CD4-positive, alpha-beta T cell treated with Interleukin-6 at 100 ng/mL for 8 hours (primary cell): ENCODE measurements at places on chromosomes 5 and 9.

DNA sequence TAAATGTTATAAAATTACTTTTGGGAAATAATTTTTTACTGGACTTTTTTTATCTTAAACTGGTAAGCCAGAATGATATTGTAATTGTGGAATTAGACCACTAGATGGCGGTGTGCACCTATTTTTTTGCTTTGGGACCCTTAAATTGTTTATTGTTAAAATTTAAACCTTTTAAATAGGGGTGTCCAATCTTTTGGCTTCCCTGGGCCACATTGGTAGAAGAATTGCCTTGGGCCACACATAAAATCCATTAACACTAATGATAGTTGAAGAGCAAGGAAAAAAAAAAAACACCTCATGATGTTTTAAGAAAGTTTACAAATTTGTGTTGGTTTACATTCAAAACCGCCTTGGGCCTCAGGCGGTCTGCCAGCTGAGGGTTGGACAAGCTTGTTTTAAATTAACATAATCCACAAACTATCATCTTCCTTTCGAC, 28.4 kb upstream of the GADD45G start:
- DNase-seq: peak; percentile 44

DNA sequence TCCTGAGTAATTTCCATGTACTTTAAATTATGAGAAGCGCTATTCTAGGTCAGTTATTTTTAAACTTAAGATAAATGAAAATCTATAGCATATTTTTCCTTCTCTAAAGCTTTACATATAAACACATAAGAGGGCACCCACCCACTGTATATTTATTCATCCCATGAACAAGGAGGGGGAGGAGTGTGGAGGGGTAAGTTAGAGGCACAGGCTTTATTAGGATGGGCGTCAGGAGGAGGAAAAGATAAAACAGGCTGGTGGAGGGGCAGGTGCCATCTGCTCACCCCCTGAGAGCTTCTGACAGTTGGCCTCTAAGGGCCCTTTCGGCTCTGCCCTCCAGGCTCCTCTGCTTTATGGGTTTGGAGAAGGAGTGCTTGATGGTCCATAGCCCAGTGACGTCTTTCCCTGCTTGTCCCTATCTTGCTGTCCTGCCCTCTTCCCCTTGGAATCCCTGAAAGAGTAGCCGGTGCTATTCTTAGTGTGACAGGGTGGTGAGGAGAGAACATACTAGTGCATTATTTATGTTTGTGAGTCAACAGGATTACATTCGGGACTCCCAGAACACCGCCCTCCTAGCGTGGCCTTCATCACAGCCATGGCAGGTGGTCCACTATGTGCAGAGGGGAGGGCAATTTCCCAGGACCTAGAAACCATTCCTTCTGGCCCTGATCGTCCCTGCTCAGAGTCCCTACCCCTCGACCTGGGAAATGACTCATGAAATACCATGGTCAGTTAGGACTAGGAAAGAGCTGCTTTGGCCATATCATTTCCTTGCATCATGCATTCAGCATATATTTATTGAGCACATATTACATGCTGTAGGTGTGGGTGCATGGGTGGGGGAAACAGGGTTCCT, 7.9 kb upstream of the SYNPO start:
- DNase-seq: no peak

GRCh38 chr5:32102254-32102986, 71.7 kb downstream of the GOLPH3 start:
- no peak for DNase-seq

- no peak for DNase-seq
Measured at GRCh38 chr5:150630016-150630415, 10.4 kb upstream of the SYNPO start.

- DNase-seq: no peak
Measured at GRCh38 chr5:181204113-181204825, 727 bp downstream of the TRIM7 start.

DNA sequence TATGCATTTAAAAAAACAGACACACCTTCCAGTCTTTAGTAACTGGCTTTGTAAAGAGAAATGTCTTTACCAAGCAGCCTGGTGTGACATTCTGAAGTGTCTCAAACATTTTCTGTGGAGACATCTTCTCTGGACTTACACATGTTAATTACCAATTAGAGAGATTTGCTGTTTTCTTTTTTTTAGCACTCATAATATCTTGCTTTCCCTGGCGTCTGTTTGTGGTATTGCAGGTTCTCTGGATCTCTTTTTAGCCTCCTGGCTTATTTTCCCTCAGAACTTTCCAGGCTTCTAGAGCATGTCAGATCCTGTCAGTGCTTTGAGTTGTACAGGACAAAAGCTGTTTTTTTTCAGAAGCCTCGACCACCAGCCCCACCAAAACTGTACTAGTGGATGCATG, 92.5 kb downstream of the MSX2 start:
- no peak for DNase-seq

- no peak for DNase-seq
Measured at GRCh38 chr9:2055203-2055658, 40.1 kb downstream of the SMARCA2 start.

DNA sequence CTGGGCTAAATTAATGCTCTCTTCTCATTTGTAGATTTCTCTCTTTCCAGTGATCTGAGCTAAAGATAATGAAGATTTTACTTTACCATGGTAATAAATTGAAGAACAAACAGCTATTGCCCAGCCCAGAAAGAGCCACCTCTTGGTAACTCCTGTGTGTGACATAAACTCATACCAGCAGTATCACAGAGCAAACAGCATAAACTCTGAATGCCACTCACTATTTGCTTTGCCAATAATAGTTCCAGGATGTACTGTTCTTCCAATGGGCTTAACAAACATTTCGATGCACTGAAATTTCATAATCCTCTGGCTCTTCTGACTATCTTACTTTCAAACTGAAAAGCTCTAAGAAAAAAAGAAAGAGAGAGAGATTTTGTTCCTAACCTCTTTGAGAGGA, 69.8 kb upstream of the RASEF start:
- no peak for DNase-seq

GRCh38 chr5:80181618-80182211, 74.1 kb downstream of the SERINC5 start:
- DNase-seq: peak; percentile 84

GRCh38 chr9:91239367-91240111, 122.2 kb downstream of the AUH start:
- DNase-seq: no peak

DNA sequence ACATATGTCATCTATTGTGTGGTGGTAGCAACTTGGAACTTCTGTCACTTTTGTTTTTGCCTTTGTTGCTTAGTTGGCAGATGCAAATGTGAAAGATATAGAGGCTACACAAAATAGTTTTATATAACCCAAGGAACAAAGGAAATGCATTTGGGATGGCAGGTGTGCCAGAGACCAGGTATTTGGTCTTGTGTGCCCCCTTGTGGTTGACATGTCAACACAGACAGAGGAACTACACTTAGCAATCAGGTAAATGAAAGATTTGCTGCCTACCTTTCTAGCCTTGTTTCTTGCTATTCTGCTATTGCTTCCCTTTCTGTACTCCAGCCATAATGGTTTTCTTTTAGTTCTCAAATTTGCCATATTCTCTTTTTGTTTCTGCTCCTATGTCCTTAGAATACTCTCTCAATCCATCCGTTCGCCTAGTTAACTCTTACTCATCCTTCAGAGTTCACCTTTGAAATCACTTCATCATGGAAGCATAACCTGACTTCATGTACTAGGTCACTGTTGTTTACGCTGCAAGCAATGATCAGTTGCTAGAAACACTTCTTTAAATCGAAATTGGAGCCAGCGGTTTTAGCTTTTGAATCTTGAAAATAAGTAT, 119.5 kb downstream of the TRPM3 start:
- DNase-seq: peak; percentile 3

- no peak for DNase-seq
Measured at GRCh38 chr9:99101812-99102211, 3.1 kb upstream of the TGFBR1 start.

- DNase-seq: peak; percentile 56
Measured at GRCh38 chr9:35910613-35911359, 1.5 kb downstream of the SPAAR start.

DNA sequence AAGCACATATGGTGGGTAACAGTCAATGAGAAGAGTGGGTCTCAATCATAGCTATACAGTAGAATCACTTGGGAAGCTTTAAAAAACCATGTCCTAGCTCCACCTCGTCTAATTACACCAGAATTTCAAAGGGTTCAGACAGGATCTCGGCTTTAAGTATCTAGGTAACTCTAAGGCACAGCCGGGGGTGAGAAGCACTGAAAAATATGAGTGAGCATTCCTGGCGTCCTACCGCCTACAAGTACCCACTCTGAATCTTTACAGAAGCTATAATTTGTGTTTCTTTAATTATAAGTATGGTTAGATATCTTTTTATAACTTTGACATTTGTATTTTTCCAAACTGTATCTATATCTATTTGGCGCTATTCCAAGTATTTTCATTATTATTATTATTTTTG, 16.1 kb downstream of the PAIP1 start:
- DNase-seq: no peak

GRCh38 chr5:854966-855743, 4.4 kb upstream of the ZDHHC11 start:
- DNase-seq: no peak

DNA sequence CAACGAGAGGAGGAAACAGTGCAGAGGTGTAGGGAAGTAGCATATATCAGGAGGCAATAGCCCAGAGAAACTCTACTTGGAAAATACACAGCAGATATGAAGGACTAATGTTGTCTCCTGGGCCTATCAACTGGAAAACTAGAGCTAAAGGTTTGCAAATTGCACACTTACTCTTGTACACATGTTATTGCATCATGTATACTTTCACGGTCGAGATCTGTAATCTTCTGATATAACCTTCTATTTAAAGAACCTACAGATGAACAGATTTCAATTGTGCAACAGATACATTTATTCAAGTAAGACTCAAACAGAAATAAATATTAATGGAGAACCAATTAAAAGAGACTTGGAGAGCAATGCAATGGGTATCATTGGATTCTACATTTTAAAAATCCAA, 256.3 kb upstream of the TMEM161B start:
- no peak for DNase-seq

DNA sequence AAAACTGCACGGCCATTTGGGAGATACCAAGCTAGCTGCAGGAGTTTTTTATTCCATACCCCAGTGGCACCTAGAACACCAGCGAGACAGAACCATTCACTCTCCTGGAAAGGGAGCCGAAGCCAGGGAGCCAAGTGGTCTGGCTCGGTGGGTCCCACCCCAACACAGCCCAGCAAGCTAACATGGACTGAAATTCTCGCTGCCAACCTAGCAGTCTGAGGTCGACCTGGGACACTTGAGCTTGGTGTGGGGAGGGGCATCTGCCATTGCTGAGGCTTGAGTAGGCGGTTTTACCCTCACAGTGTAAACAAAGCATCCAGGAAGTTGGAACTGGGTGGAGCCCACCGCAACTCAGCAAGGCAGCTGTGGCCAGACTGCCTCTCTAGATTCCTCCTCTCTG, 108.9 kb upstream of the CHD1 start:
- DNase-seq: peak; percentile 78

GRCh38 chr5:1367149-1367548, 22.2 kb upstream of the CLPTM1L start:
- no peak for DNase-seq
